A549 treated with dexamethasone at 1 μM for 4 hours (cell line): ENCODE measurements at places on chromosomes 4 and X. TPM values are rescaled to one million over a fixed set of nuclear protein-coding genes. Genes with fewer than 3 reads are reported as not detected.

The DDX3X gene
- 172 to 247 TPM (median 228 TPM) in 5 replicates for total RNA-seq

The REPS2 gene
- total RNA-seq = 0.65 to 1.9 TPM (median 1.4 TPM) in 5 replicates

The PRRG1 gene
- 4.7 to 8.3 TPM (median 6.5 TPM) in 5 replicates for total RNA-seq

The BRS3 gene
- total RNA-seq = not detected in 5 replicates
